ENCODE measurements at places on chromosomes 5 and 9. TPM values are rescaled to one million over a fixed set of nuclear protein-coding genes. Genes with fewer than 3 reads are reported as not detected.

SNCB gene
- 0.80 TPM for total RNA-seq

DNA sequence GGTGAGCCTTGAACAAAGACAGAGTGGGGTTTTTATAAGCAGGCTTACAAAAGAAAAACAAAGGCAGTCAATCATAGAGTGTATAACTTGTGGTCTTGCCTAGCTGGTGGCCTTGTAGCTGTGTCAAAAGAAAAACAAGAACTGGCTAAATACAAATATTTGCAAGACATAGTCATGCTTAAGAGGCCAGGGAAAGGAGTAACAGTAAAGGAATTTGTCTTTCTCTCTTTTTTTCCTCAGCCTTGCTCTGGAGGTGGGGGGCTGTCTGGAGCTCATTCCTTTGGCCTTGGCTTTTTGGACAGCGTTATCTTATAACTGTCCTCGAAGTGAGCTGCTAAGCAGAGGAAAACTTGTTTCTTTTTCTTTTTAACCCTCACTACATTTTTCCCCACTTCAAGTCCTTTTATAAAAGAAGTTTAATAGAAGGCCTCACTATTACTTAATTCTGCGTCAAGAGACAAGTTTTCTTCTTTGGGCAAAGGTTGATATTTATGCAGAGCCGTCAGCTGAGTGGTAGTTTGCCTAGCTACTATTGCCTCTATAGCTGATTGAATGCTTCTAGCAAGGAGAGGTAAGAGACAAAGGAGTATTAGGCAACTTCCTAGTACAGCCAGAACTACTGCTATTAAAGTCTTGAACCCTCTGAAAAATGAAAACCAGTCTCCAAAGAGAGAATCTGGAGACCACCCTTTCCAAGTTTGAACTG lies 14.3 kb downstream of the CEL start:
- no peak for DNase-seq

- DNase-seq: peak; percentile 53
Measured at GRCh38 chr9:38066914-38067858, 1.8 kb downstream of the SHB start.

GRCh38 chr5:72170101-72170500 lies 62.8 kb downstream of the MAP1B start:
- DNase-seq: no peak

GRCh38 chr5:10215366-10215765 lies 34.3 kb downstream of the ATPSCKMT start:
- no peak for DNase-seq

DNA sequence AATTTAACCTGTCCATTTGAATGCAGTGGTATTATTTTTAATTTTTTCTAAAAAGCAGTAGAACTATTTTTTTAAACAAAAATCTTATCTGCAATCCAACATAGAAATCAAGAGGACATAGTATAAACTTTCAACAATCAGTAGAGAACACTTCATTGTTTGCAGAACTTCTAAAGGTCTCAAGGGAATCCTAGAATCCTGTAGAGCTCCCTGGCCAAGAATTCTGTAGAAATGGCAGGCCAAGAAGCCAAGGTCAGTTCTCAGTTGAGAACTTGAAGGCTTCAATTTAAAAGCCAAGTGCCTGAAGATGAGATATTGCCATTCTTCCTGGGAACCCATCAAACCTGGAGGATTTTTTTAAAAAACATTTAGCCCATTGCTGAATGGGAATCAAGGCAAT lies 199.2 kb upstream of the KLF4 start:
- no peak for DNase-seq

- DNase-seq: peak; percentile 59
Measured at GRCh38 chr9:127122176-127123063, at the start of gene ANGPTL2. ANGPTL2 (minus strand) TSS chr9:127122635; CDS start chr9:127108731, 13,904 bp downstream.

GRCh38 chr5:180084638-180085561 lies 13.3 kb upstream of the RNF130 start:
- no peak for DNase-seq

DNA sequence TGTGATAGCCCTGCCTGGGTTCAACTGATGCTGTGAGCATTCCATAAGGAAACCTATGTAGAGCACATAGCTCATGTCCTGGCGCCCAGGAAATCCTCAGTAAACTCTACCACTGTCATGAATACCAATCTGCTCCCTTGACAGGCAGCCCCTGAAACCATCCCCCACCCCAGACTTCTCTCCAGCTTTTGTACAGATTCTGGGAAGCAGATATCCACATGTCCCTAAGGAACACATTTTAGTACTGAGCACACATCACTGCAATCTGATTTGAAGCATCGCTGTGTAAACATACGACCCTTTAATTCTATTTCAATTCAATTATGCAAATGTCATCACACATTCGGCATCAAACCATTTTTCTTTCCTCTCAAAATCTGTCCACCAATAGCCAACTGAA lies 89.5 kb upstream of the FSTL4 start:
- no peak for DNase-seq

DNA sequence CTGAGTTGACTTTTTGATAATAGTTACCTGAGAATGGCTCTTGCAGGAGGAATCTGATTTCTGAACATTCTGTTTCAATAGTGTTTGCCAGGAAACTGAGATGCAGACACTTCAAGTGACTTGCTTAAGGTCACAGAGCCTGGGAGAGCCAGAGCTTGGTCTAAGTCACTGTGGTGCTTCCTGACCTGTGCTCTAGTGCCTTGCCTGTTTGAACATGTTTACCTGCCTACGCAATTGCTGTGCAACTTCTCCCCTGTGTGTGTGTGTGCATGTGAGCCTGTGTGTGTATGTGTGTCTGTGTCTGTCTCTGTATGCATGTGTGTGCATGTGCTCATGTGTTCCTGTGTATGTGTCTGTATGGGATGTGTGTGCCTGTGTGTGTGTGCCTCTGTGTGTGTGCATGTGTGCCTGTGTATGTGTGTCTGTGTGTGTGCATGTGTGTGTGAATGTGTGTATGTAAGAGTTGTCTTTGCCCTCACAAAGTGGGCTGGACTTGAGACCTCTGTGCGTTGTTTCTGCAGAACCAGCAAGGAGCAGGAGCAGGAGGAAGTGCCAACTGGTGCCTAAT lies 185.8 kb downstream of the GADD45G start:
- no peak for DNase-seq

- no peak for DNase-seq
Measured at GRCh38 chr5:108707141-108707540, 40.6 kb upstream of the FER start.

DNA sequence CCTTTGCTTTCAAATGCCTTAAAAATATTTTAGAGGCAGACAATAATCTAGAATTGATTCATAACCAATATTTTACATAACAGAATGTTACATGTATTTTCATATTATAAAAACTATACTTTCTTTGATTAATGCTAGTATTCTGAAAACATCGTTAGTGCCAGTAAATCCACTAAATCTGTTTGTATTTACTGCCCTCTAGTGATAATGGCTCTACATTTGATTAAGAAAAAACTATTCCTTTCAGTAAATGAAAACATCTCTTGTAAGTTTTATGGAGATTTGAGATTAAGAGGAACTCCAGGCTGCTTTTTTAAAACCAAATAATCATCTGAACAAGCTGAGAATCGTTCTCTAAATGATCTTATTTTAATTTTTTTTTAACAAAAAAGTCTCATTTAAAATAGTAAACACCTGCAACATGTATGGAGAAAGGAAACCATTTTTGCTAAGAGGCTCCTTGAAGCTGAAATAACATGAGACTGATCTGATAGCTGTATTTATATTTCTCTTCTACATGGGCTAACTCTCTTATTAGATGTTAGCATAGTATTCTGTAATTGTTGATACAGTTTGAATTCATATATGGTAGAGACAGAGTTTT lies 424.7 kb downstream of the RAB3C start:
- DNase-seq: no peak

DNA sequence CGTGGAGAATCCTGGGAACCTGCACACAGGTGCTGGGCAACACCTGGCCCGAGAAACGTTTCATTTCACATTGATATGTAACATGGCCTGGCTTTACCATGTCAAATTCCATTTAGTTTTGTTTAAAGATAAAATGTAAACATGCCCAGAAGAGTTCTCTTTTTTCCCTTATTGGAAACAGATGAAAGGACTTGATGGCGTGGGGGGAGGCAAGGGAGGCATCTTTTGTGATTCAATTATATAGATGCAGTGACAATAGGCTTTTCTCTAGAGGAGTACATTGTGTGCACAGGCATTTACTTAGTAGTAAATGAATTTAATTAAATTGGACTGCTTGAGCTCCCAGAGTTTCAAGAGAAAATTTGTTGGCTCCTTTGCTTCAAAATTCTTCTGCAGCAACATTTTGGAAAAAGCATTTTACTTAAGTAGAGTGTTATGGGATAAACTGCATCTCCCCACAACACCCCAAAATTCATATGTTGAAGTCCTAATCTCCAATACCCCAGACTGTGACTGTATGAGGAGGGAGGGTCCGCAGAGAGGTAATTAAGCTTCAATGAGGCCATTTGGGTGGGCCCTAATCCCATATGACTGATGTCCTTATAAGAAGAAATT lies 254.3 kb upstream of the NFIL3 start:
- no peak for DNase-seq

LCN9 gene
- not detected for total RNA-seq

DNA sequence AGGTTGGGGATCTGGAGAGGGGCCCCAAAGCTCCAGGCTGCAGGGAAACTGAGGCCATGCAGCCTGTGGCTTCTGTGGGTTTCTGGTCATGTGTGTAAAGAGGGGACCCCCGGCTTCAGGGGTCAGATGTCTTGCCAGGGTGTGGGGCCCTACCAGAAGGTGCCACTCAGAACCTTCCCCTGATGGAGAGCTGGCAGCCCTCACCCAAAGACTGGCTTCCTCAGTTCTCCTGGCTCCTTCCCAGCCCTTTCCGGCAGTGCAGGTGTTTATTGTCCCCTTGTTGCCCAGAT lies 11.6 kb upstream of the LAMC3 start:
- DNase-seq: no peak

DNA sequence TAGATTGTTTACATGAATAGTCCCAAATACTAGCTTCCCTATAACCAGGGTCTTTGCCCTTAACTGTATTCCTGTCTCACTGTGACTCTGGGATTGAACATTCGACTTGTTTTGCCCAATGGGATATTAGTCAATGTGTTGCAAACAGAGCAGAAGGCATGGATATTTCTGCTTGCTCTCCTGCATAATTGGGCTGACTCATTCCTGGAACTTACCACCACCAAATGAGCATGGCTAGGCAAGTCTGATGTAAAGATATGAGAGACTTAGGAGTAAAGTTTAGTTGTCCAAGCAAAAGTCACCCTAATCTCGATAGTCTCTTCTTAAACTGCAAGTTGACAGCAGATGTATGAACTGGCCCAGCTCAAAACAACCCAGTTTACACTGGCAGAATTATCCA lies 273.5 kb upstream of the CCNG1 start:
- no peak for DNase-seq

- DNase-seq: no peak
Measured at GRCh38 chr5:135481387-135481786, 29.2 kb upstream of the TIFAB start.

F2RL1 gene
- total RNA-seq: 141 TPM

- DNase-seq: no peak
Measured at GRCh38 chr5:122371511-122372151, 59.6 kb downstream of the SNCAIP start.

DNA sequence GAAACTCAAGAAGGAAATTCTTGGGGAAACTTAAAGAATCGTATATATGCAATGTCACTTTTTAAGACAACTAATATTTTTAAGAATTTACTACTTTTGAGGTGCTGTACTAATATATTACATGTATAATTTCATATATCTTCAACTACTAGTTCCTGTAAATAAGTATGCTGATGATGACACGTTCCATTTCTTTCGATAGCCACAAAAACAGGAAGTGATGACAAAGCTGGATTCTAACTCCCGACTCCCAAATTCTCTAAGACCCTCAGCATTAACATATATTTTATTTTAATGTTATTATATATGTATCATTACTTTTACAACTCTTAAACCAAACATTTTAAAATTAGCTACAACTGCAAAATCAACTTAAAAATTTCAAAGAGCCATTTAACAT lies 74.8 kb downstream of the STK32A start:
- DNase-seq: no peak

IFNK gene
- not detected for total RNA-seq

DNA sequence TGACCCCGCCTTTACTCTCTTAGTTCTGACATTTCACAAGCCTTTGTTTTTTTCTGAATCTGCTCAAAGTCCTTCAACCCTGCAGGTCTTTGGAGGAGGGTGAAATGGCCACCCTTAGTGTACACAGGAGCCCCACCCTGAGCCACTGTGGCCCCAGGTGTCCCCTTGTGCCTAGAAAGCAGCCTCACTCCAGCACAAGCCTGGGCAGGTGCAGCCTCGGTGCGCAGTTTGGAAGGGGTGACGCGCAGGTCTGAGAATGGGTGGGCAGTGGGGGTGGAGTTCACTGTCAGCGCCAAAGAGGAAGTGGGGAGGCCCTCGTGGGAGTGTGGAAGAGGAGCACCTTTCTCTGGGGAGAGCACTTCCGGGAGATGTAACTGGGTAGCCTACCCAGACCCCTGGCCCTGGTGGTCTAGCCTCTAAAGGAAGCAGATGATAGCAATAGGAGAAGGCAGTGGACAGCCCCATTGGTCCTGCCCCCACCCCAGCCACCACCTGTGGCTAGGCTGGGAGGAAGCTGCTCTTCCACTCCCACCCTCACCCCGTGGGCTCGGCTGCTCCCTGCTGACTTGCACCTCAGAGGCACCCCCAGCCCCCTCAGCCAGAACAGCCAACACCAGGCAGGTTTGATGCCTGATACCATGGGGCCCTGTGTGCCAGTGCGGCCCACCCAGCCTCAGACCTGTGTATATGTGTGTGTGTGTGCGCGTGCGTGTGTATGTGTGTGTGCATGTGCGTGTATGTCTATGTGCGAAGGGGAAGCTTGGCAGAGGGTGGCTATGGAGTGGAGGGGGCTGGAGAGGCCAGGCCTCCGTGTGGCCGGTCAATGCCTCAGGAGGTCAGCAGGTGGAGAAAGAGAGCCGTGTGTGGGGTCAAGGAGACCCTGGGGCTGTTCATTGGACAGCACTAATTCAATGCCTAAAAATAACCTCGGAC lies 16.8 kb upstream of the DAB2IP start:
- DNase-seq: peak; percentile 73

GRCh38 chr5:2276101-2276500 lies 393.4 kb upstream of the IRX4 start:
- DNase-seq: no peak

DNA sequence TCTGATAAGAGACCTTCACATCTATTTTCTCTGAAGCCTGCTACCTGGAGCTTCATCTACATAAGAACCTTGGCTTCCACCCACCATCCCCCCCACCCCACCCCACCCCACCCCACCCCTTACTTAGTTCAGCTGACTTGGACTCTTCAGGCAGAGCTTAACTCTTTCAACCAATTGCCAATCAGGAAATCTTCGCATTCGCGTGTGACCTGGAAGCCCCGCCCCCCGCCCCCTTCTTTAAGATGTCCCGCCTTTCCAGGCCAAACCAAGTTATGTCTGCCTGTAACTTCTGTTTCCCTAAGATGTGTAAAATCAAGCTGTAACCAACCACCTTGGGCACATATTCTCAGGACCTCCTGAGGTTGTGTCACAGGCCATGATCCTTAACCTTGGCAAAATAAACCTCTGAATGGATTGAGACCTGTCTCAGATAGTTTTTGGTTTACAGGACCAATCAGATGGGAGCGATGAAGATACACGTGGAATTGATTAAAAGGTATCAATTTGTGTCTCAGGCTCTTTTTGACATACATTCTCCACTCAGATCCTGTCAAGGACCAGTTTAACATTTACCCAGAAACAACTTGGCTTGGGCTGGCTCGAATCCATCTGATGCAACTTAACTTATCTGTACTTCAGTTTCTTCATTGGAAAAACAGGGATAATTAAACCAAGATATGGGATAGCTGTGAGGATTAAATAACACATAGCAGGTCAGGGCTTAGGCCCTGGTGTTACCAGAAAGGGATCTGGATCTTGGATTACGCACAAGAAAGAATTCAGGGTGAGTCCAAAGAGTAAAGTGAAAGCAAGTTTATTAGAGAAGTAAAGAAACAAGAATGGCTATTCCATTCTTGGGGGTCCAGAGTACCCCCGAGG lies 43.6 kb downstream of the GALNT12 start:
- DNase-seq: no peak
